ENCODE measurements at places on chromosomes 12 and 14.
A peak's percentile ranks its signal among the peaks of the same experiment; 100 is the strongest.

DNA sequence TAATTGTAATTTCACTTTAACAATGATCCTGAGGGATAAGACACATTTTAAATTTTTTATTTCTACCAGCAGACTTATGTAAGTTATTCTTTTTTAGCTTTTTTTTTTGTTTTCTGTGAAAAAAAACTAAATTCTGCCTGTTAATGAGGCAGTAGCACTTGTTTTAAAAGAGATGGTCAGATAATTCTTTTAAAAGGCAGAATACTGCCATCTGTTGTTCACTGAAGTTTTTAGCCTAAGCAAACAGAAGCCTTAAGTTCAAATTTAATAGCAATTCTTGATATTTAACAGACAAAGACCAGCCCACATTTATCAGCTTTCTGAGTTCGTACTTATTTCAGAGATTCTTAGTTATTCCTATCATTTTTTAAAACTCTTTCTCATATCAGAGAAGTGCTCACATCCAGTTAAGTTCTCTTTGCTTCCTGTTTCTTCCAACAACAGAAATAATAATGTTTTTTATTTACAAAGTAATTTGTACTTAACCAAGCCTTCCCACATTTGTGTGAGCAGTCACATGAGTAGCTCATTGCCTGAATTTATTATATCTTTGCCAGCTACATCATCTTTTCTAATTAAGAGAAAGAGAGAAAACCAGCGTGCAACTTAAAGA, 93.4 kb upstream of the SLCO1C1 start:
- DNase-seq: no peak

DNA sequence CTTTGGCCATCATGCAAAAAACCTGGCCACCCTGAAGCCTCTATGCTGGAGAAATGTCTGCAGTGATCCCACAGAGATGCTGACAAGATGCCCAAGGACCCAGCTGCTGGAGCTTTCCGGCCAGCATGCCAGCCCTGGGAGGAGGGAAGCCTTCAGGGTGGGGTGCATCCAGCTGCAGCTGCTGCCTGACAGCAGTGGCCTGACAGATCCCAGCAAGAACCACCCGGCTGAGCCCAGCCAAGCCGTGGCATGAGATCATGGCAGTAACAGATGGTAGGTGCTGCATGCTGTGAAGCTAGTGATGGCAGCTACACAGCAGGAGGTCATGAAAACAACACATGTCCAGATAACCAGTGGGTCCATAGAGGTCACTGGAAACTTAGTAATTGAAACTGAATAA, 13.8 kb downstream of the CLBA1 start:
- no peak for DNase-seq

- DNase-seq: no peak
Observed at GRCh38 chr14:71169861-71170260, 262.6 kb downstream of the PCNX1 start.

DNA sequence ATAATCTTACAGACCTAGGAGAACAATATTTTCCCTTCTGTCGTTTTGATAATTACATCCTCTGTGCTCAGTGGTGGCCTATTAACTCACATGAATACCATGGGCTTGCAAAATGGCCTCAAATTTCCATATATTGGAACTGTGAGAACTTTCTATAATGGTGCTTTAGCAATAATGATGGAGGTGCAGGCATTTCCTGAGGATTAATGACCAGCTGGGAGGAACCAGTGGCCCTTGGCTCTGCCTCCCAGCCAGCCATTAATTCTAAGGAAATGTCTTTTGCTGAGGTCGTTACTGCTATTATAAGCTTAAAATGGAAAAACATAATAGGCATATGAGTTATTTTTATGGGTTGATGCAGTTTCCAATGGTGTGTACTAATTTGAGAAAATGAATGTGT, 33.6 kb downstream of the HMGA2 start:
- no peak for DNase-seq

- DNase-seq: no peak
Observed at GRCh38 chr14:87148655-87149054, 844.3 kb downstream of the GALC start.

GRCh38 chr14:57833323-57833722, 32.6 kb downstream of the SLC35F4 start:
- DNase-seq: no peak

GRCh38 chr12:2456813-2457186, 338.0 kb upstream of the FKBP4 start:
- DNase-seq: no peak

DNA sequence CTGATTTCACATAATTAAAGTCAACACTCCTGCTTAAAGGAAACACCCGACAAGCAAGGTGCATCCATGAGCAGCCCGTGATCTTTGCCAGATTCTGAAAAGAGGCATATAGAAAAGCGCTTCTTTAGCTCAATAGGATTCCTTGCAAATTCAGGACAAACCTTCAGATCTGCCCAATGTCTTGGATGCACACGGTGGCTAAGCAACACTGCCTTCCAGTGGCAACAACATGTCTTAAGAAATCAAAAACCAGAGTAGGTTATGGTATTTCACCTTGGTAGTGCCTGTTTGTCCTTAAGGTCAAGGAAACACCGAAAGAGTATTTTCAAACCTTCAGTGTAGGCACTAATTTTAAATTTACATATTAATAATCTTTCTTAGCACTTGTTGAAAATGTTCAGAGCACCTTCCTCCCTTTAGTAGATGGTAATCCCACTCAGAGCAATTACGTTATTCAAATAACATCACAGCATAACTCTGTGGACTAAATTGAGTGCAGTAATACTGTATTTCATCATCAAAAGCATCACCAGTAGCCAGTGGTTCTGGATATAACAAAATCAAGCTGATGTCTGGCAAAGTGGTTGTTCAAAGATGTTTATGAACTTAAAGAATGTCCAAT, 58.0 kb upstream of the CDKN3 start:
- no peak for DNase-seq

- no peak for DNase-seq
Observed at GRCh38 chr12:77845831-77846230, 15.1 kb downstream of the NAV3 start.

DNA sequence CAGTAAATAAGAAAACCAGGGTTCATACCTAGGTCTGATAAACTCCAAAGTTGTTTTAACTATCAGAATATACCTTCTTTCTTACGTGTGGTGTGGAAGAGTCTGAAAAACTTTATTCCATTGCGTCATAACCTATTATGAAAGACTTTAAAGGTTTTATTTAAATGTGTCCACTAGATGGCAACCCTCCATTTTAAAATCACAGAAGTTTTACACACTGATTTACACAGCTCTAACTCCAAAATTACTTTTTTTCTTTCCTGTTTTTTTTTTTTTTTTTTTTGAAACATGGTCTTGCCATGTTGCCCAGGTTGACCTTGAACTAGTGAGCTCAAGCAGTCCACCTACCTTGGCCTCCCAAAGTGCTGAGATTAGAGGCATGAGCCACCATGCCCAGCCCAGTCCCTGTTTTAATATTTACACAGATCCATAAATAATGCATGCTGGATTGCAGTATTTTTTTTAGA, 17.3 kb upstream of the TMPRSS12 start:
- DNase-seq: no peak

- no peak for DNase-seq
Observed at GRCh38 chr14:97747316-97747715, 950.1 kb downstream of the VRK1 start.

- DNase-seq: no peak
Observed at GRCh38 chr12:24705741-24706358, 243.1 kb downstream of the BCAT1 start.

- DNase-seq: no peak
Observed at GRCh38 chr14:61284001-61284400, 2.9 kb upstream of the TMEM30B start.

GRCh38 chr14:103538291-103539055, 9.5 kb downstream of the TRMT61A start:
- peak; percentile 80 for DNase-seq

- DNase-seq: no peak
Observed at GRCh38 chr14:28057359-28058296, 709.0 kb upstream of the FOXG1 start.

DNA sequence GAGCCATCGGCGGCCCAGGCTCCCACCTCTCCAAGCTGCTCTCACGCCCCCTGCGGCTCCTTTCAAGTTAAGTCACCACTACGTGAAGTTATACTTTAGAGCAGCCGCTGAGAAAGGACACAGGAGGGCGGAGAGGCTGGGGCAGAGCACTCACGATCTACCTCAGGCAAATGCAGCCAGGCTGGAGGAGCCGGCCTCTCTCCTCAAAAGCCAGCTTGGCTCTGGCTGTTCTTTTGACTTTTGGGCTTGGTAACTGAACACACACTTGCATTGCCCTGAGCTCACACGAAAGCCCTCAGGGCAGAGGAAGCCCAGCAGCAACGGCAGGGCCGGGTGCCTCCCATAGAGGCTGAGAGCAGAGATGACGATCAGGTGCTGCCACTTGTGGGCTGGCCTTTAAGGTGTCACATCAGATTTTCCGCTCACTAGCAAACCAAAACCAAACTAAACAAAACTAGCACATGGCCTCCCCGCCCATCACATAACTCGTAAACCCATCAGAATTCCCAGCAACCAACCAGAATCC, 75.2 kb downstream of the PITPNM2 start:
- DNase-seq: no peak

- DNase-seq: no peak
Observed at GRCh38 chr12:12153596-12153995, 82.9 kb downstream of the BCL2L14 start.

- DNase-seq: no peak
Observed at GRCh38 chr12:75170640-75171185, 38.9 kb downstream of the KCNC2 start.

DNA sequence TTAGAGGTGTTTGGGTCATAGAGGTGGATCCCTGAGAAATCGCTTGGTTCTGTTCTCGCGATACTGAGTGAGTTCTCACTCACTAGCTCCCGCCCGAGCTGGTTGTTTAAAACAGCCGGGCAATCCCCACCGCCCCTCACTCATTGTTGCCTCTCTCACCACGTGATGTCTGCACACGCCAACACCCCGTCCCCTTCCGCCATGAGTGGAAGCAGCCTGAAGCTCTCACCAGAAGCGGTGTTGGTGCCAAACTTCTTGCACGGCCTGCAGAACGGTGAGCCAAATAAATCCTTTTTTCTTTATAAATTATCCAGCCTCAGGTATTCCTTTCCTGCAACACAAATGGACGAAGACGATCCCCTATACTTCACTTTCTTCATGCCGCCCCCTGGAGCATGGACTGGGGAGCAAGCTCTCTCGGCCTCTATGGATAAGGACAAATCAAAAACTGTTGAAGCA, 45.4 kb upstream of the CCND2 start:
- no peak for DNase-seq

GRCh38 chr12:110841007-110841406, 5.8 kb upstream of the CCDC63 start:
- no peak for DNase-seq

GRCh38 chr12:82174936-82175335, 183.3 kb downstream of the CCDC59 start:
- DNase-seq: no peak

GRCh38 chr14:64454671-64455070, 10.6 kb upstream of the AKAP5 start:
- no peak for DNase-seq

- no peak for DNase-seq
Observed at GRCh38 chr12:27709932-27710591, 570 bp upstream of the MRPS35 start.

- no peak for DNase-seq
Observed at GRCh38 chr12:62537551-62537950, 70.9 kb downstream of the MON2 start.

- DNase-seq: no peak
Observed at GRCh38 chr12:48165089-48165981, 8.0 kb upstream of the ASB8 start.

DNA sequence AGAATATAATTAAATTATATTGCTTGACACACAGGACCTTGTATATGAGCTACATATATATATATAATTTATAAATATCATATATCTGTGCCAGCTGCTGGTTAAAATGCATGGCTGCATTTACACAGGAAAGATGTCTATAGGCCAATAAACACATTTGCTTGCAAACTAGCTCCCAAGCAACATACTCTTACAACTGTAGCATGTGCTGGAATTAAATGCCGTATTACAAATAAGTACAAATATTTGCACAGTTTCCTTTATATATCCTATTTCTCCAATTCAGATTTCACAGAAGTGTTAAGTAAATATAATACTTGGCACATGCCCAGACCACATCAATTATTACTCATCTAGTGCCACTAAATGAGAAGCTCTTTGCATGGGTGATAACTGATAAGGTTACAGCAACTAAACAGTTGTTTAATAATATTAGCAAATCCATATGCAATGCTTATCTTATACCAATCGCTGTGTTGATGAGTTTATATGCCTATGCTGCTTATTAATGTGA, 66.7 kb upstream of the E2F7 start:
- no peak for DNase-seq

DNA sequence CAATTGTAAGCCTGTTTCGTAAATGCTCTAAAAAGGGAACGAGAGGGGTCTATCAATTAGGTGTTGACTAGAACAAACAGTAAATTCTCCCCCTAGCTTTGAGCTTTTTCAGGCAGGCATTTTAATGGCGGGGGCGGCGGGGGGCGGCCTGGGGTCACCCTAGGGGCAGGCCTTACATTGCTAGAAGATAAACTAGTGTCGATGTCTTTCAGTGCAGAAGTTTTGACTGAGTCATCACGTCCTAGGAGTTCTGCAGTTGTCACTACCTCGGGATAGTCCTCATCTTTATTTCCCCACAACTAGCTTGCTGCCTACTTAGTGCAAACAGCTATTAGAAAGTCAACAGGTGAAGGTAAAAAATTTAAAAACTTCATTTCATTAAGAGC, 1.6 kb downstream of the ATP6V1D start:
- DNase-seq: no peak

- DNase-seq: peak; percentile 43
Observed at GRCh38 chr12:53094394-53094787, 3.1 kb upstream of the IGFBP6 start.

DNA sequence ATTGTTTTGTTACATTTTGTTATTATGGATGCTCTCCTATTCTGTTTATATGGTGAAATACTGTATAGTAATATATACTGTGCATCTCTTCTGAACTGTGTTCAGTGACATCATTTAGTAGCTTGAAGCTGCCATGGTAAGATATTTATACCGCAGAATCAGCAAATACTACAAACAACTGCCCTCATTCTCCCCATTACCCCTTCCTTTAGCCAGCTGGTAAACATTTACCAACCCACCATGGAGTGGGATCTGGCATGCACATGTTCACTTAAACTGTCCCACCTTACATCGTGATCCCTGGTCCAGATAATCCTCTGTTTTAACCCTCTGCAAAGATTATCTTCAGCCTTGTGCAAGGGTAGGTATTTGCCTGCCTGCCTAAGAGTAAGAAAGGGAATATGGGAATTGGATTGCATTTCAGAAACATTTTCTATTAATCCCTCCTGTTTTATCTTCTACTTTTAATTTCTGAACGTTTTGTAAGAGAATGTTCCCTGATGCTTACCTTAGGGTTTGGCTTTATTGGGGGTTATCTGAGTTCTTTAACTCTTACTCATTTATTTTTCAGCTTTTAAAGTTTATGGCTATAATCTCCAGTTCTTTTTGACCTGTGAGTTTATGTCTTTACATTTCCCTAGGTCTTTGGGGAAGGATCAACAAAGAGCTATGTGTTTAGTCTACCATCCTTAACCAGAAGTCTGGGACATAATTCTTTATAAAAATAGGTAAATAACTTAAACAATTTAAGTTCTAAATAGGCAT, 46.5 kb downstream of the FBXO34 start:
- no peak for DNase-seq

GRCh38 chr14:70665448-70666360, 24.0 kb downstream of the TTC9 start:
- no peak for DNase-seq

GRCh38 chr14:68158640-68159039, 339.1 kb downstream of the RAD51B start:
- no peak for DNase-seq

- no peak for DNase-seq
Observed at GRCh38 chr14:59600211-59600945, 23.8 kb upstream of the CCDC175 start.

- no peak for DNase-seq
Observed at GRCh38 chr12:87082756-87083155, 826.6 kb upstream of the MGAT4C start.
